PC-3 (cell line): ENCODE measurements at places on chromosomes 7 and 10.

GRCh38 chr7:100706672-100707311, 871 bp downstream of the POP7 start:
- no peak for DNase-seq
- peaks cover 9% of the 10 kb centered on the region for H3K4me1 ChIP-seq
- H3K4me3 ChIP-seq: peak overlapping the region; percentile 96
- H3K36me3 ChIP-seq: no peaks in the 10 kb centered on the region
- no peak overlapping the region for H3K27ac ChIP-seq
- H3K27me3 ChIP-seq: no peaks in the 10 kb centered on the region

DNA sequence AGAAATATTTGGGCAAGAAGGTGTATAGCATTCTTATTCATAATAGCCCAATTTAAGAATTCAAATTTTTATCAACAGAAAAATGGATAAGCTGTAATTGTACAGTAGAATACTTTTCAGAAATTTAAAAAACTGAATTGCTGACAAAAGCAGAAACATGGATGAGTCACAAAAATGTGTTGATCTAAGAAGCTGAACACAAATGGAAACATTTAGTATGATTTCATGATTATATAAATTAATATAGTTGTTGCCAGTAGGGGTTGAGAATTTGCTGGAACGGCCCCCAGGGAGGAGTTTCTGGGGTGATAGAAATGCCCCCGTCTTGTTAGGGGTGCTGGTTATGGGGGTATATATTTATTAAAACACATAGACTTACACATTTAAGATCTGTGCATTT, 179.1 kb downstream of the KLF6 start:
- no peak for DNase-seq
- H3K36me3 ChIP-seq: no peaks in the 10 kb centered on the region

DNA sequence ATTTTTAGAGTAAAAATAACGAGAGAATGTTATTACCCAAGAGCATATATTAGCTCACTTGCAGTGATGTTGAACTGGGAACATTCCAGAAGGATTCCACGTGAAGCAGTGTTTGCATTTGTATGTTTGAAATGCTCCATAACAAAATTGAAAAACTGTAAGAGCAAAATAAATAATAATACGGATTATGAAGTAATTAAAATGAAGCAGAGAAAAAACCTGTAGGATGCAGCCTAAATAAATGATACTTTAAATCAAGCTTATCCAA, 203.3 kb downstream of the BAMBI start:
- no peak overlapping the region for H3K27ac ChIP-seq
- H3K4me3 ChIP-seq: no peak overlapping the region
- no peaks in the 10 kb centered on the region for H3K27me3 ChIP-seq
- no peak for DNase-seq

GRCh38 chr7:42621543-42622219, 290.2 kb downstream of the C7orf25 start:
- no peak overlapping the region for H3K27ac ChIP-seq
- no peak for DNase-seq
- no peak overlapping the region for H3K4me3 ChIP-seq

DNA sequence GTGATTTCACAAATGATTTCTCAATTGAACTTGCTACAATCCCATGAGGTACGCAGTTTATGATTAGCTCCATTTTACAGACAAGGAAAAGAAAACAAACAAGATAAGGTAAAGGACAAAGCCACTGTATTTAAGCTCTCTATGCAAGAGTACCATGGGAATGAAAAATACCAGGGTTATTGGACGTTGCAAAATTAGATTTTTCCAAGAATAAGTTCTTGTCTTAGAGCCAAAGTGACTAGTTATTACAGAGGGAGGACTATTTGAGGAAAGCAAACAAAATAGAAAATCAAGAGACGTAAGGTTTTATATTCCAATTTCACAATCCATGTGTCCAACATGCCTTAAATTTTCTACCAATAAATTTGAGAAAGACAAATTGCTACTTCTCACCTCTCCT, 97.9 kb upstream of the PTN start:
- peaks cover 32% of the 10 kb centered on the region for H3K27me3 ChIP-seq
- DNase-seq: no peak
- H3K36me3 ChIP-seq: no peaks in the 10 kb centered on the region
- no peaks in the 10 kb centered on the region for H3K4me1 ChIP-seq
- H3K4me3 ChIP-seq: no peak overlapping the region

- H3K4me1 ChIP-seq: no peaks in the 10 kb centered on the region
- H3K27me3 ChIP-seq: no peaks in the 10 kb centered on the region
- H3K36me3 ChIP-seq: no peaks in the 10 kb centered on the region
- no peak overlapping the region for H3K27ac ChIP-seq
Measured at GRCh38 chr10:3287572-3288445, 115.2 kb upstream of the PITRM1 start.

DNA sequence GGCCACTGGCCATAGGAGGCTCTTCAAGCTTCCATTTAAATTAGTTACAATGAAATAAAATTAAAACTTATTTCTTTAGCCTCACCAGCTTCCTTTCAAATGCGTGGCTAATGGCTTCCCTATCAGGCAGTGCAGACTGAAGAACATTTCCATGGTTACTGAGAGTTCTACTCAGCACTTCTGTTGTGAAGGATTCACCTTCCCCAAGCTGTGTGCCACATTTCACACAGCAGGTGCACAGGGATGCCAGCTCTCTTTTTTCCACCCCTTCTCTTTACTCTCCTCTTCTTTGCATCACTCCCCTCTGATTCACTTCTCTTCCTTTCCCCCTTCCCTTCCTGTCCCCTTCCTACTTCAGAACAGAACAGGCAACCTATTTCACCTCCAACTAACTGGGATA, 833 bp downstream of the GDF2 start:
- H3K27ac ChIP-seq: no peak overlapping the region
- no peak for DNase-seq
- peaks cover 9% of the 10 kb centered on the region; the same call in 1 of the 2 replicates for H3K4me1 ChIP-seq
- H3K27me3 ChIP-seq: no peaks in the 10 kb centered on the region; the same call in 1 of the 2 replicates

DNA sequence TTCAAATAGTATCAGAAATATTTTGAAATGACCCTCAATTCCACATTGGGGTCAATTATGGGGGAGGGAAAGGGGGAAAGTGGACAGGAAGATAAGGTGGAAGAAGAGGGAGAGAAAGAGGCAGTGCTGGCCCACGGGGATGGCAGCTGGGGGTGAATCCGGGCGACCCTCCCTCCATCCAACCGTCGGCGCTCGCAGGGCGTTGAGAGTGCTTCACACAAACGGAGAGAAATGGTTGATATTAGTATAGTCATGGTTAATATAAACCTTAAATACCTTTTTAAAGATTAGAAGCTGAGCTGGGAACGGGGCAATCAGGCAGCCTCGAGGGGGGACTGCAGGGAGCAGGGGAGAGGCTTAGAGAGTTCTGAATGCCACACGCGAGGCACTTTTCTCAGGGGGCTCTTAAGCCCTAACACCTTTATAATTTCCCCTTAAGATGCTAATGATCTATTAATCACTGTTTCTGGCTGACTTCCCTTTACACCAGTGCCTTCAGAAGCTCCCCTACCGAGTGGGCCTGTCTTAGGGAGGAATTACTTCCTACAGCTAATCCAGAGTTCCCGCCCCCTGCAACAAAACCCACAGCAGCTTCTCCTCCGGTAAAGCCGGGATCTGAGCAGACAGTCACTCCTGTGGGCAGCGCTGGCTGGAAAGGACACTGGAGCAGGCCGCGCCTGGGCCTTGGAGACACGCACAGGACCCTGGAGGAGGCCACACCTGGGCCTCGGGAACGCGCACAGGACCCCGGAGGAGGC, 39.5 kb downstream of the PRKAG2 start:
- no peak for DNase-seq
- H3K36me3 ChIP-seq: no peaks in the 10 kb centered on the region
- H3K27ac ChIP-seq: no peak overlapping the region
- no peaks in the 10 kb centered on the region for H3K27me3 ChIP-seq

GRCh38 chr10:31762316-31762715, 166.3 kb downstream of the ARHGAP12 start:
- H3K27ac ChIP-seq: no peak overlapping the region
- H3K36me3 ChIP-seq: no peaks in the 10 kb centered on the region
- peaks cover 3% of the 10 kb centered on the region; the same call in 1 of the 2 replicates for H3K4me1 ChIP-seq
- H3K27me3 ChIP-seq: no peaks in the 10 kb centered on the region
- DNase-seq: no peak

DNA sequence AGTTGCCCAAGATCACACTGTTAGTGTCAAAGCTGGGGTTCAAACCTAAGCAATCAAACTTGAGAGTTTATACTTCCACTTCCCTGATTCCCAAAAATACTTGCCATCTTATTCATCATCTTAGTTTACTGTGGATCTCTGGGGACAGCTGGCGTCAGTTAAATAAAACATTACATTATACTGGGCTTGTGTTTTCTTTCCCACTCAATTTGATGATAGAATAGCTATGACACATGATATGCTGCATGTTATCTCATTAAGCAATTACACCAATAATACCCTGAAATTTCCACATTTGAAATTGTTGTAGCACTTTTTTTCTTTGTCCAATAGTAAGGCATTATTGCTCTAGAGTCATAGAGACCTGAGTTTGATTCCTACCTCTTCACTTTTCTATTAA, 62.9 kb upstream of the MXI1 start:
- no peaks in the 10 kb centered on the region for H3K4me1 ChIP-seq
- DNase-seq: no peak
- H3K4me3 ChIP-seq: no peak overlapping the region
- no peaks in the 10 kb centered on the region for H3K27me3 ChIP-seq
- H3K36me3 ChIP-seq: no peaks in the 10 kb centered on the region
- H3K27ac ChIP-seq: no peak overlapping the region

DNA sequence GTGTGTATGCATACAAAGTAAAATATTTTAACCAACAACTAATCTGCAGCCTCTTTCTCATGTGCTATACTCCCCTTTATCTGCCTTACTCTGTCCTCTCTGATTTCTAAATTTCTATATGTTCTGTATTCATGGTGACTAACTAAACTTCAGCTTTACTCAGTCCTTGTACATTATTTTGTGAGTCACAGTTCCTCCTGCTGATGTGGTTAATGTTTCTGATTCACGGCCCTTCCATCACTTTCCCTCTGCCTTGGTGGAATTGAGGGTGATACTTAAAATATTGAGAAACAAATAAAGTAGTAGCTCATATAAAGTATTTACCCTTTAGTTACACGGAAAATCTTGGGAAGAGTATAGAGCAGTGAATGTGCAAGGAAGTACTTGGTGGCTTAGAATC, 899.1 kb upstream of the ZWINT start:
- no peaks in the 10 kb centered on the region for H3K27me3 ChIP-seq
- DNase-seq: peak; percentile 63
- H3K36me3 ChIP-seq: no peaks in the 10 kb centered on the region
- no peak overlapping the region for H3K27ac ChIP-seq

DNA sequence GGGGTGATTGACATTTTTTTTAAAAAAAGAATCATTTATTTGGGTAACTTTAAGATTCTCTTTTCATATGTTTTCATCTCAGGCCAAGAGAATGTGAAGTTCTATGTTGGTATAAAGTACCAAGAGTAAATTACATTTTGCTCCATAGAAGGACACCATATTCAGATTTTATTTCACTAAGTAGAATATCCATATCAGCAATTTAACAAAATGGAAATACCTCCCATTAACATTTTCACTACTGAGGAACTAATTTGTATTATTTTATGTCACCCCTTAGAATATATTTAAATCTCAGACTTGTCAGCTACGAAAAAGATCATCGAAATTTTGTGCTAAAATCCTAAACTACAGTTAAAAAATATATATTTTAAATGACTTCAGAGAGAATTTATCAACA, 274.3 kb downstream of the SEMA3D start:
- no peak for DNase-seq
- no peaks in the 10 kb centered on the region for H3K36me3 ChIP-seq
- no peak overlapping the region for H3K27ac ChIP-seq

DNA sequence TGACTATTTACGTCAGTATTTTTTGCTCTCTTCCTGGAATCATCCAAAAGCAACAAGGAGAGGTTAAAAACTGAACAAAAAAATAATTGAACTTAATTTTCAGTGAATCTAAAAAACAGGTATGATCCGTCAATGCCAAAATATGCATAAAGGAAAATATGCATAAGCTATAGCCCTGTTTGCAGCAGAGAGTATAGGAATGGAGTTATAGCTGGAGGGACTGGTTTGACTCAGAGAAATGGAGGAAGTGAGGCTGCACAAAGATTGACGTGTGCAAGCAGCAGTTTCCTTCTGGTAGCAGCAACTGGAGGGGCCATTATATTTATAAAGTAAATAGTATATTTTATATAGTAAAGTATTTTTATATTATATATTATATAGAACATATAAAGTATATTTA, 37.1 kb downstream of the GNG11 start:
- H3K4me1 ChIP-seq: peaks cover 13% of the 10 kb centered on the region
- H3K4me3 ChIP-seq: peak overlapping the region; percentile 42
- no peaks in the 10 kb centered on the region for H3K36me3 ChIP-seq
- no peaks in the 10 kb centered on the region for H3K27me3 ChIP-seq
- DNase-seq: peak; percentile 31

- no peak overlapping the region for H3K4me3 ChIP-seq
- no peaks in the 10 kb centered on the region for H3K36me3 ChIP-seq
- H3K27me3 ChIP-seq: no peaks in the 10 kb centered on the region
Measured at GRCh38 chr10:29876008-29876555, 183.3 kb downstream of the JCAD start.

- no peak for DNase-seq
- H3K27ac ChIP-seq: no peak overlapping the region
- H3K4me1 ChIP-seq: no peaks in the 10 kb centered on the region
- H3K4me3 ChIP-seq: no peak overlapping the region
- H3K36me3 ChIP-seq: no peaks in the 10 kb centered on the region
- H3K27me3 ChIP-seq: no peaks in the 10 kb centered on the region
Measured at GRCh38 chr7:70480927-70481569, 650.9 kb upstream of the GALNT17 start.

- H3K27me3 ChIP-seq: no peaks in the 10 kb centered on the region
- H3K4me3 ChIP-seq: no peak overlapping the region
- H3K27ac ChIP-seq: no peak overlapping the region
- H3K4me1 ChIP-seq: peaks cover 56% of the 10 kb centered on the region
Measured at GRCh38 chr7:32047801-32048200, 22.4 kb downstream of the PDE1C start.

GRCh38 chr7:117110480-117111315, 157.4 kb downstream of the ST7 start:
- no peak for DNase-seq
- H3K4me1 ChIP-seq: no peaks in the 10 kb centered on the region
- H3K36me3 ChIP-seq: no peaks in the 10 kb centered on the region
- H3K27ac ChIP-seq: no peak overlapping the region
- H3K4me3 ChIP-seq: no peak overlapping the region

DNA sequence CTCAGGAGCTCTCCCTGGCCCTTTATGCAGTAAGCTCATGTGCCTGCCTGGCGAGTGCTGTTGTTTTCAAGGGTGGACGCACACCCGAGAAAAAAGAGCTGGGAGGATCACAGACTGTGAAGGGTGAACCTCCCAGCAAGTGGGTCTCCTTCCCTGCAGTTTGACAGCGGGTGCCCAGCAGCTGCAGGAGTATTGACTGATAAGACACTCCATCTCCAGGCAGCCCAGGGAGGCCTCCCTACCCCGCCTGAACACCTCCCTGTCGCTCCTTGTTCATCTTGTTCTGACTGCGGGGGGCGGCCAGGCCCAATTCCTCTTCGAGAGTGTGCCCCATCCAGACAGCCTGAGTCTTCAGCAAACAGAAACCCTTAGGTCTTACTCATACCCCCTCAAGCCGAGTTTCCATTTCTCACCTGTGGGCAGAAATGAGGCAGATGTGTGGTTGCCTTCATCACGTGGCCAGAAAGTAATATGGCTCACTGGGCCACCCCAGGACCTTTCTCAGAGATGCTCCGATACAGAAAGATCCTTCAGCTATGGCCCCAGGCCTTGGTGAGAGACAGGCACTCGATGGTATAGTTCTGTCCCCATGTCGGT, 17.2 kb downstream of the MDH2 start:
- no peak for DNase-seq
- H3K27ac ChIP-seq: no peak overlapping the region
- H3K27me3 ChIP-seq: no peaks in the 10 kb centered on the region
- no peak overlapping the region for H3K4me3 ChIP-seq
- H3K4me1 ChIP-seq: peaks cover 33% of the 10 kb centered on the region
- H3K36me3 ChIP-seq: peaks cover 51% of the 10 kb centered on the region
